ENCODE measurements at places on chromosomes 1 and 21. TPM values are rescaled to one million over a fixed set of nuclear protein-coding genes. Genes with fewer than 3 reads are reported as not detected.

- DNase-seq = no peak
Measured at GRCh38 chr1:201277441-201277840, 5.9 kb upstream of the PKP1 start.

DNA sequence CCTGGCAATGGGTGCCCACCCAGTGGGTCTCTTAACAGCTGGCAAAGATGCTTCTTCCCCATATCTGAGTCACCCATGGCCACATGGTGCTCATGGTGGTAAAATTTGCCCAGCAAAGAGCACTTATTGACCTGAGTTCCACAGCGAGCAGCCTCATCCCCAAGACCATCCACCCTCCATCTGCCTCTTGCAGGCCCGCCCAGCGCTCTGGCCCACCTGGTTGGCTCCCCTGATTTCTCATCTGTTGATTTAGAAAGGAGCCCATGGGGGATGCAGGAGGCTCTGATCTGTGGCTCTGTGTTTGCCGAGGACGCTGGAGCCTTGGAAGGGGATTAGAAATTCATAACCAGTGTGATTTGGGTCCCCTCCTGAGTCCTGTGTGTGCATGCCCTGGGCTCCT, 657.5 kb downstream of the PTPRU start:
- no peak for DNase-seq

DNA sequence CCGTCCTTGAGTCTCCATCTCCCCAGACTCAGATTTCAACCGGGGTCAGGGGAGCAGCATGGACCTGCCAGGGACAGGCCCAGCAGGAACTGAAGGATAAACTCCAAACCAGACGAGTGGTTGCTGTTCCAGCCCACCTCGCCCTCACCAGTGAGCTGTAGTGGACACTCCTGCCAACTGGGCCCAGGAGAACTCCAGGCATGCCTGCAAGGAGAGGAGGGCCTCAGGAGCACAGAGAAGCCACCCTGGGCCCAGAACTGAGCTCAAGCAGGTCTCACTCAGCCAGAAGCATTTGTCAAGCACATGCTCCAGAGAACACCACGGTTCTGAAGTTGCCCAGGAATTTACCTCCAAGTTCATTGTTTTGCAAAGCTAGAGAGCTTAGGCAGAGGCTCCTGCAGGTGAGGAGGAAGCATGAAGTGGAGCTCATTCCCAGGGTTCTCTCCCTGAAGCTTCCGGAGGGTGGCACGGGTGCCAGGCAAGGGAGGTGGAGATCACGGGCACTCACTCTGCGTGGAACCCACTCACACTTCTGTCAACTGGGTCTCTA, 61.0 kb downstream of the MATN1 start:
- no peak for DNase-seq

CRYBG2 gene
- not detected for polyA plus RNA-seq

HSD11B1 gene
- 0.28 TPM for polyA plus RNA-seq

ETV3L gene
- not detected for polyA plus RNA-seq

DNA sequence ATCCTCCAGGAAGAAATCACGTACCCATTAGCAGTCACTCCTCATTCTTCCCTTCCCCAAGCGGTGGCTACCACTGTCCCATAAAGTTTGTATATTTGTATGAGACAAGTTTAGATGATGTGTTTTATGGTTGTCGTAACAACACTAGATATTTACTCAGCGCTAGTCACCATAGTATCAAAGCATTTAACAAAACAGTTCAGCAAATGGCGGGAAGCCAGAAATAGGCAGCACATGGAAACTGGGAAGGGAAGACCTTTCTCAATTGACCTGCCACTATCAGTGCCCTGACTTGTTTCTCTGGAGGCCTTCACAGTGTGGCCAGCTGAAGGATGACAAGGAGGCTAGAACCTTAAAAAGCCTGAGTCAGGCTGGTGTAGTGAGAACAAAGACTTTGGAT, 31.1 kb downstream of the CNST start:
- DNase-seq = peak; percentile 59

GRCh38 chr1:66981679-66982078, 56.9 kb downstream of the MIER1 start:
- DNase-seq = no peak

DNA sequence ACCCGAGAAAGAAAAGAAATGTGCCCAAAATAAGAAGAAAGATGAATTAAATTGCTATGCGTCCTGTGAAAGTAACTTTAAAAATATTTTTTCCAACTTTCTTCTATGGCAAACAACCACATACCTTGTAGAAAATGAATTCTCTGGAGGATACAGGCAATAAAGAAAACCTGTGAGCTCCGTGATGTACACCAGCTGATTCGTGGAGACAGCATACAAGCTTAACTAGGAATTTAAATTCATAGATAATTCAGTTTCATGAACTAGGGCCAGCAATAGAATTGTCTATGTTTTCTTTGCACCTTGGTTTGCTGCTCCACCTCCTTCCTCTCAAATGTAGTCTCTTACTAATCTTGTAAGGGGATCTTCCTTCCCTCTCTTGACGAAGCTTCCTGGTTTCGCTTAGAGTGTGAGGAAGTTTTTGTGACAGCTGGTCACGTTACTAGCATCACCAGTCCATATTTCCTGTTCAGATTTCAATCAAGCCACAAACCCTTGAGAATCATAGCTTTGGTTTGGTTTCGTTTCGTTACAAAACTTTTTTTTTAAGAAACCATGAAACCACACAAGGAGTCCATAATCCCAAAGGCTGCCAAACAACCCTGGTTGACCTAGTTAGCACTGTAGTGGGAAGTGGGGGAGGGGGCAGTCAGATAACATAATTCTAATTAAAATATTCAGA, 35.8 kb downstream of the GREM2 start:
- DNase-seq = peak; percentile 54

GRCh38 chr1:102884238-102884637, 224.1 kb downstream of the COL11A1 start:
- no peak for DNase-seq

LUZP1 gene
- polyA plus RNA-seq = 14.1 TPM

DNA sequence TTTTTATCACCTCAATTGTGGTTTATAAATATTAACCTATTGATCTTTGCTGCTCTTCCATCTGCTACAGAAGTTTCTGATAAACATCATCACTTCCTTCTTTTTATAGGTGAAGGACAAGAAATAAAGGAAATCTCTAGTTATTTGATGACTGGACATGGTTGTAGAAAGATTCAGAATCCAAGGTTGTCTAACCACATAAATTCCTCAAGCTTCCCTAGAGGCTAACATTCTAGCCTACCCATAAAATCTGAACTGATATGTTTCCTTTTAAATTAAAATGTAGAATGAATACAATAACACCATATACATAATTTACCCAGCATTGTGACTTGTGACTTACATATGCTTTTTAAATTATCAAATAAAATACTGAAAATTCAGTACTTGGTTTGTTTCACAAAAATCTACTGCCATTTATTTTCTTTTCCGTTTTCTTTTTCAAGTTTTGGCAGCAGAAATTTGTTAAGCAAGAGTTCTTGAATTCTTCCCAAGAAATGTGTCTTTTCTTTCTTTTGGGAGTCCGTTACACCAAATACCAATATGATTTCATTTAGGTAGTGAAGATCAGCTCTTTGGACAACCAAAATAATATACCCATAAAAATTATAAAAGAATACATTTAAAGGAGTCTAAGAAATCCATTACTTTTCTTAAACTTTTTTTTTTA, 513.2 kb upstream of the ADGRL2 start:
- no peak for DNase-seq

CYP2J2 gene
- polyA plus RNA-seq = 48.1 TPM

SLC5A9 gene
- polyA plus RNA-seq = not detected

TUFT1 gene
- 15.0 TPM for polyA plus RNA-seq

AUNIP gene
- polyA plus RNA-seq = 0.62 TPM

GRCh38 chr1:51898090-51898734, 19.7 kb upstream of the NRDC start:
- no peak for DNase-seq

- no peak for DNase-seq
Measured at GRCh38 chr1:45395051-45395450, 54.8 kb upstream of the MUTYH start.

DNA sequence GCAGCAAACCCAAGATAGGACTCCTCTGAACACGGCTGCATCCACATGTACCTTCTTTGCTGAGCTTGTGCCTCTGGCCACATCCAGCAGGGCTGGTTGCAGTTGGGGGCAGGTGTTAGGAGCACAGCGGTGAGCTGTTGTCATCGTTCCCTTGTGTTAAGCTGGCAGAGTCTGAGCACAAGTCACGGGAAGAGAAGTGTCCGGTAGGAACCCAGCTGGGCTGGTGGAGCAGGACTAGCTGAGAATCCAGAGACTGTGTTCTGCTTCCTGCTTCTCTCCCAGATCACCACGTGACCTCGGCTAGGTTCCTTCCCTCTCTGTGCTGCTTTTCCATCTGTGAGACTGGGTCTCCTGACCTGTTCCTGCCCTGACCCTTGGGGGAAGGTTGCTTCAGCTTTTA, 105.1 kb downstream of the PCBP3 start:
- DNase-seq = no peak

CA6 gene
- not detected for polyA plus RNA-seq

DNA sequence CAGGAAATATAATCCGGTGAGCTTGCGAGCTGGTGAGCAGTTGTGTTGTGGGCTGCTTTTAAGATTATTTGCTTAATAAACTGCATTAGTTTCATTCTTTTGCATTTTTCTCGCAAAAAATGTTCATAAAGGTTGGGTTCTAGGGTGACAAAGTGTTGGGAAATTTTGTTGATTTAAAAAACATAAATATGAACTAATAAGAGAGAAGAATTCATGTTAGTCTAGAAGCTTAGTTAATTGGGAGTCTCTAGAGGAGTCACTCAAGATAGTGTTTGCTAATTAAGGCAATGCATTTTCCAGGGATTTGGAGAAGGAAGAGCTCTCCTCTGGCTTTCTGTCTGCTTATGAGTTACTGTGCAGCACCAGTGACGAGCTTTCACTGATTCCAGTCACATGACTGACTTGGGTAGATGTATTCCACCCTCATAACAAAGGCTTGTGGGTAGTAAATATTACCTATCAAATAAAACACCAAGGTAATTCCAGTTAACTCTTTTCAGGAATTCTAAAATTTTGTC, 417.0 kb downstream of the PTBP2 start:
- DNase-seq = no peak

- no peak for DNase-seq
Measured at GRCh38 chr1:168834225-168834872, 105.3 kb upstream of the DPT start.

DNA sequence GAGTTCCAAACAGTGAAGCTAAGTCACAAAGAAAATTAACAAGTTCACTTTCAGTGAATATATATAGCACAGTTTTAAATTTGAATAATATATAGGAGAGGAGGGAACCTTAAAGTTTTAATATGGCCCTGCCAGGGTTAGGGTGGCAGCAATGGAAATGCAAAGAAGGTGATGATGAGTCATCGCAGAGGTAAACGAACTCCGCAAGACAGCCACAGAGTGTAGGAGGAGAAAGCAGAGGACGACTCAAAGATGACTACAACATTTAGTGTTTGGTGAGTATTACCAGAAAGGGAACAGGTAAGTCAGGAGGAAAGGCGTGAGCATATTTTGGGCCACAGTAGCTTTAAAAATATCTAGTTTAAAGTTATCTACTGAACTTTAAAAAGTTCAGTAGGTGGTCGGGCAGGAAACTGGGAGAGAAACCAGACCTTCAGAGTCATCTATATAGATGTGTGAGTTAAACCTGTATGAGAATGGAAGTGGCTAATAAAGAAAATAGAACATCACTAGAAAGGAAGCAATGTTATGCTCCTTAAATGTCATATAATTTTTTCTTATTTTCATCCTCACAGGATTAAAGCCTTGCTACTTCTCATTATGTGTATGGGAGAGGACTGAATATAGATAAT, 75.7 kb downstream of the UCHL5 start:
- DNase-seq = no peak

EXTL1 gene
- polyA plus RNA-seq = 2.6 TPM

MYCL gene
- 3.4 TPM for polyA plus RNA-seq

DNA sequence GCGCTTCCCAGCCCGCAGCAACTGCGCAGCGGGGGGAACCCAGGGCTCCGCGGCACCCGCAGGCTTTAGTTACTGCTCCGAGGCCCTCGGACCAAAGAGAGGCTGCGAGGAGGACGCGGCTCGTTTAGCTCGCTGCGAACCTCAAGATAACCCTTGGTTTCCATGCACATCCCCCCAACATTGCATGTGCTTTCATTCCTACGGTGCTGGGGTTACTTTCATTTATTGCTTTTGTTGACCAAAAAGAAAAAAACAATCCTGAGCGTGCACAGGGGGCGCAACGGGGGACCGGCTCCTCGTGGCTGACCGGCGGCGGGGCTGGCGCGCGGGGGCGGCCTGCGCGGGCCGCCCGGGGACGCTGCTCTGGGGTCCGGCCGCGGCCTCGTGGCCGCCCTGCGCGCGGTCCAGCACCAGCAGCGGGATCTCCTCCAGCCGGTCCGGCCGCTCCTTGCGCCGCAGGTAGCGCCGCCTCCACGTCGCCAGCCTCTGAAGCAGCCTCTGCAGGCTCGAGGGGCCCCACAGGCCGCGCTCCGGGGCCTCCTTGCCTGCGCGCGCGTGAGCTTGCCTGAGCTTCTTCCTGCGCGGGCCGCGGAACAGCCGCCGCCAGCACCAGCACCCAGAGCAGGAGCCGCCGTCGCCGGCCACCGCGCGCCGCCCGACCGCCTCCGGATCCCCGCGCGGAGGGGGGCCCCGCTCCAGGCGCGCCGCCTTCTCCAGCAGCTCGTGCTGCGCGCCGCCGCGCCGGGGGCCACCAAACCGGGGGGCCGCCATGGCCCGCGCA, 77.4 kb downstream of the DESI2 start:
- peak; percentile 57 for DNase-seq

KRTAP10-9 gene
- polyA plus RNA-seq = not detected

RSPO1 gene
- polyA plus RNA-seq = 4.5 TPM

GRCh38 chr1:2631136-2632050, 1.4 kb downstream of the MMEL1 start:
- DNase-seq = no peak

CFHR2 gene
- not detected for polyA plus RNA-seq

- no peak for DNase-seq
Measured at GRCh38 chr1:234218078-234218477, 155.2 kb upstream of the COA6 start.

- DNase-seq = no peak
Measured at GRCh38 chr1:84374991-84375696, 23.1 kb upstream of the DNASE2B start.

GRCh38 chr21:39663066-39663465, 50.3 kb downstream of the B3GALT5 start:
- DNase-seq = no peak

F13B gene
- not detected for polyA plus RNA-seq

DNA sequence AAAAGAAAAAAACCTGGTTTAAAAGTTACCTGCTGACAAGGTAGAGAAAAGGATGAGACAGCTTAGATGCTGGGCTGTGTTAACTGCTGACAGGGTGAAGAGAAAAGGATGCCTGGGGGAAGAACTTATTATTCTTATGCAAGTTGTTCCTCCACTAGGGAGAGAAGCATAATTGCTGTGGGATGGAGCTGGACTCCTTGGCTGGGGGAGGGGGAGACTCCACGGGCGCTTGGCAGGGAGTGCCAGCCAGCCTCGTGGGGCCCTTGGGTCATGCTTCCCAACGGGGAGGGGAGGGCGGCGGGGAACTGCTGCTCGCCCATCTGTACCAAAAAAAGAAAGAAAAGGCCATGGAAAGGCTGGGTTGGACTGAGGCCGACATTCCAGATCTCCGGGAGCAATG, 47.2 kb downstream of the SYCP1 start:
- no peak for DNase-seq

CD164L2 gene
- polyA plus RNA-seq = not detected
